ENCODE measurements at places on chromosomes 13 and 19.

DNA sequence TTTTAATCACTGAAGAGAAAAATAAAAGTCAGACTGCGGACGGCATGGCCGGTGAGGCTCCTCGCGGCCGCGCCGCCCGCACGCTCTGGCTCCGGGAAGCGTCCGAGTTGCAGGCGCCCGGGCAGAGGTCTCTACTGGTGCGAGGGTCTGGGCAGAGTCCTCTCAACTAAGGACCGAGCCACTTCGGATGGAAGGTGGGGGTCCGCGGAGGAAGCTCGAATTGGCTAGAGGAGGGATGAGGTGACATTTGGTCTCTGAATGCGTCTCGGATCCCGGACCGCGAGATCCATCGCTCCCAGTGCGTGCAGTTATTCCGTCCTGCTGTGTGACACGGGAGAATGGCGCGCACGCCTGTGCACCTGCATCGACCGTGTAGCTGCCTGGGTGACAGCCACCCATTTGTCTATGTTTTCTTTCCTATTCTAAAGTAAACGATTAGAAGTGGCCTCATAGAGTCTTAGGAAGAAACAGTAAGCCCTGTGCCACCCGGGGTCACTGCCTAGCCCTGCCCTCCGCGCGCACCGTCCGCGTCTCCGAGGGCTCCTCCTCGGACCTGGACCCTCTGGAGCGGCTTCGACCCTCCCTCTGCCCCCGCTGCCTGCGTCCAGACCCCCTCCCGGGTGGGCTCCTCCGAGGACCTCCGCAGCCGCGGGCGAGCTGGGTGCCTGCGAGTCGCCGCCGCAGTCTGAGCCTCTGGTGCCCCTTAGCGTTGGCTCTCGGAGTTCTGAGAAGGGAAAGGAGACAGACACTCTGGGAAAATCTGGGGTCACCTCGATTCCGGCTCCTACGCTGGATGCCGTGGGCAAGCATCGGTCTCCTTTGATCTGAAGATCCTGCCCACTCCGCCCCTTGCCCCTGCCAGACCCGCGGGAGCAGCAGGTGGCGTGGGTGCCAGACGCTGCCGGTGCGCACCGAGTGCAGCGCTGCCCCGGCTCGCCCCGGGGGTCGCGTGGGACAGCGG lies 347.4 kb downstream of the LIG4 start:
- no peak for DNase-seq

GRCh38 chr13:111120422-111120821 lies 5.3 kb downstream of the ARHGEF7 start:
- DNase-seq, result no peak

GRCh38 chr19:5448374-5448773 lies 6.8 kb upstream of the ZNRF4 start:
- DNase-seq, result no peak

GRCh38 chr13:73731564-73731963 lies 402.6 kb downstream of the KLF12 start:
- DNase-seq, result no peak

DNA sequence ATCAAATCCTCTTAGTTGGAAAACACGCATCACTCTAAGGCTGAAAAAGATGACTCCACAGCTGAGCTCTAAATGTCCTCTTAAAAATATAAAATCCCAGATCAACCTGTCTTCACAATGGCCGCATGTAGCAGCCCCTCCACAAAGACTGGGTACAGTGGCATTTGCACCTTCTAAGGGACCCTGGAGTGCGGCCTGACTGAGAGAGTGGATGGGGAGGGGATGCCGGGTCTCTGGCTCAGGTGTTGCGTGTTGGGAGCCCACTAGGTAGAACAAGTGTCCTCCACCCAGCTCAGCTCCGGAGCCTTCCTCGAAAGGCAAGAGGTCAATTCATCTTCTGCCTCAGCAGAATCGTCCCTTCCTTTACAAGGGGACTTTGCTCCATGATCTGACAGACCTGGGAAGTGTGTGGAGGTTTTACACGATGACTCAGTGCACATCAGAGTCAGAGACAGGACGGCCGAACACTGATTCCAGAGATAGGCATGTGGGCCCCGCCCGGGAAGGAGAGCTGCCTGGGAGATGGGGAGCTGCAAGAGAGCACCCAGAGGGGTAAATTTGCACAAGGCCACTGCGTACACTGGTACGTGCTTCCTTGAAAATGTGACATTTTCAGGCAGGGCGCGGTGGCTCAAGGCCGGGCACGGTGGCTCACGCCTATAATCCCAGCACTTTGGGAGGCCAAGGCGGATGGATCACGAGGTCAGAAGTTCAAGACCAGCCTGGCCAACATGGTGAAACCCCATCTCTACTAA lies 23.5 kb upstream of the SLC15A1 start:
- no peak for DNase-seq

- DNase-seq, result no peak
Observed at GRCh38 chr13:30363725-30364124, 56.4 kb upstream of the KATNAL1 start.

- DNase-seq, result no peak
Observed at GRCh38 chr13:36555151-36555986, 118.5 kb upstream of the SERTM1 start.

DNA sequence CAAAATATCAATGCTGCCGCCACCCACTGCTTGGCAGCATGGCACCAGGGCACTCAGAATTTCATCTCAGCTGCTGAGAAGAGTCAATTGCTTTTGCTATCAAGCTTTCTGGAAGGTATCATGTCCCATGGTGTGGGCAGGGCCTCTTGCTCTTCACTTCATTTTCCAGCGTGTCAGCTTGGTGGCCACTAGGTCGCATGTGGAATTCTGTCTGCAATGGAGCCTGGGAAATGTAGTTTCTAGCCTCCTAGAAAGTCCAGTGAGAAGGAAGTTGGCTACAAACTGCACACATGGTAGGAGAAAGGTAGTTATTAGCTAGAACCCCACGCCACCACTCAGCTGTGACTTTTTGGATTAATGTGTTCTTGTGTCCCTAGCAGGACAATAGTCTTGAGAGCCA lies 105.3 kb downstream of the MYO16 start:
- DNase-seq, result no peak

GRCh38 chr13:60575142-60575541 lies 178.1 kb downstream of the TDRD3 start:
- DNase-seq, result no peak

GRCh38 chr13:100480676-100481075 lies 107.9 kb downstream of the GGACT start:
- no peak for DNase-seq

DNA sequence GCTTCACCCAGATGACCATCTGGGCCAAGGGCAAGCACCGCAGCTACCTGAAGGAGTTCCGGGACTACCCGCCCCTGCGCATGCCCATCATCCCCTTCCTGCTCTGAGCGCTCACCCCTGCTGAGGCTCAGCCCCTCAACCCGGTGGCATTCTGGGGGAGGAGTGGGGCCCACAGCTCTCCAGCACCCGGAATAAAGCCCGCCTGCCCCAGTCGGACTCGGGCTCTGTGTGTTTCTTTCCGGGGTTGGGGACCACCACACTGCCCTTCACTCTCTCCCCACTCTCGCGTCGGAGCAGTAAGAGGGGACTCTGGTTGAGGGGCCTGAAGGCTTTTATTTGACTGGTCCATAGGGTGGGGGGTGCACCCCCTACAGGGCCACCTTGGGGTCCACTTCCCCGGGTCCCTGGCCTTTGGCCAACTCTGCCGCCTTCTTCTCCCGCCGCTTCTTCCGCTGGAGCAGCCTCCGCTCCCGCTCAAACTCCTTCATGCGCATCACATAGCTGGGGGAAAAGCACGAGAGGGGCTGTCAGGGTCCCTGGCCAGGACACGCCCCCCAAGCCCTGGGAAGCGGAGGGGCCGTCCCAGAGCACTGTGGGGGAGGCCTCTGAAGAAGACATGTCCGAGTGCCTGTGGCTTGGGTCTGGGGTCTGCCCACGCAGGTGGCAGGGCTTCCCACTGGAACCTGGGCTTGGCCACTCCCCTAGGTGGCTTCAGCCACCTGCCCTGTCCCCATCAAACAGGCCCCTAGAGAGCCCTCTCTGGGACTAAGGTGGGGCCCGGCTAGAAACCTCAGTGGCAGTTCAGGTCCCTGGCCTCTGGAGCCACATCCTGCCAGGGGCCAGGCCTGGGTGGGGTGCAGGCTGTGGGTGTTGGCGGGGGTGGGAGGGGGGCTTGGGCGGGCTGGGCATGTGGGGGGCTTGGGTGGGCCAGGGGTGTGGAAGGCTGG lies 5.8 kb downstream of the NDUFB7 start:
- DNase-seq, result no peak

DNA sequence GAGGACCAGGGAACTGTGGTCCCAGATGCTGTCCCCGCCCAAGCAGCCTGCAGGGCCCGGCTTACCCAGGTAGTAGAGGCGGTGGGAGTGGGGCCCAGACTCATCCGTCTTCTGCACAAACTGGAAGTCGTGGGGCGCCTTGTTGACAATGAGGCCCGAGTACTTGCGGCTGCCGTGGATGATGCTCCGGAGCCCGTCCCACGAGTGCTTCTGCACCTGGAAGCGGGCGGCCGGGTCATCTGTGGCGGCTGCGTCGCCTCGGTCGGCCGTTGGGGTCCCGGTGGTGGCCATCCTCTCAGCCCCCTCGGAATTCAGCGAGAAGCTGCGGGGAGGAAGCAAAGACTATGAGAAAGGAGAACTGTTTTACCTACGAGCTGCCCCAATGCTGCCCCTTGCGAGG lies 9.6 kb downstream of the DPP9 start:
- DNase-seq, result no peak

DNA sequence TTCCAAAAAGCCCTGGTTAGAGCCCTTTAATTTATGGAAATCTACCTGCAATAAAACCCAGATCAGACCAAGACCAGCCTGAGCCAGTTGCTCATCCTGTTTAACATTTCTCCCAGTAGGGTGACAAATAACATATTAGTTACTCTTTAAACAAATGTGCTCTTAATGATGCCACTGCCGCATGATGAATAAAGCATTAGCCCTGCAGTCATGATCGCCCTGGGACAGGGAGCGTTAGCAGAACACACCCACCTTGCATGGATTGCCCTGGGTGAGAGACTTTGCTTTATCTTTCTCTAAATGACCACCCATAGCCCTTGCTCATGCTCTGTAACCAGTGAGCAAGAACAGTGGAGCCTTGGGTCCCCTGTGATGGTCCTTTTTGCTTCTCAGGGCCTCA lies 362.4 kb downstream of the ENOX1 start:
- DNase-seq, result no peak

DNA sequence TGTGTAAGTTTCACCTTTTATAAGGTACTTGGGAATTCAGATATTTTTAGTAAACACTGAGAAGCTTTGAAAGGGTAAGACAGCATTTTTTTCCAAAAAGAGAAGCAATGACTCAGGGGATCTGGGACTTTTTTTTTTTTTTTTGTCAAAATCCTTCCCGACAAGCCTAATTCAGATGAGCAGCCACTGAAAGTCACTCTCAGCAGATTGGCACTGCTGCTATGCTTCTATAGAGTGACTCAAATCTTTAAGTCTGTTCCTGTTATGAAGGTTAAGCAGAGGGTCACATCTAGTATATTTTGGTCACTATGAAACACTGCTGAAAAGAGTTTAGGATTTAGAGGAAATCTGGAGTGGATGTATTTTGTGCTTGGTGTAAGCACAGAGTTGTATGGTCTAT lies 571.1 kb downstream of the MYO16 start:
- DNase-seq, result no peak

Data from stimulated activated CD4-positive, alpha-beta T cell treated with anti-CD3 and anti-CD28 coated beads, TNF-alpha, amount 100 ng/mL, for 4 hours (primary cell).